ENCODE measurements at places on chromosomes 7 and 10. TPM values are rescaled to one million over a fixed set of nuclear protein-coding genes. Genes with fewer than 3 reads are reported as not detected.

The MUC3A gene
- total RNA-seq = not detected

The DENND2A gene
- 7.8 TPM for total RNA-seq

- no peak overlapping the region for H3K4me3 ChIP-seq
- no peaks in the 10 kb centered on the region for H3K4me1 ChIP-seq
- H3K27ac ChIP-seq = no peak overlapping the region
Observed at GRCh38 chr7:98681951-98682350, 64.9 kb downstream of the NPTX2 start.

DNA sequence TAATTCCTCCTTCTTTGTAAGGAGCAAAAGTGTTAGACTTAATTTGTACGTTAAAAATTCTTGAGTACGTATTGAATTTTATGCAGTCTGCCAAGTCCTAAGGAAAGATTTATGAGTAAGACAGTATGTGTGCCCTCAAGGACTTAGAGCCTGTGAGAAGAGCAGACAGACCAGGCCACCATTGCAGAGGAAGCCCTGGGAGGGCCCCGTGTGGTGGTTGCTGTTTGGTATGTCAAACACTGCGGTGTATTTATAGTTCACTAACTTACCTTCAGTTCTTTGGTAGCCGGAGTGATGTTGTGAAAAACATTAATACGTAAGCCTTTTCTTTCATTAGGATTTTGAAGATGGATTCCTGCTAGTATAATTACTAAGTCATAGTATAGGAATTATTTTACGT lies 82.9 kb downstream of the GALNT11 start:
- no peak for DNase-seq
- H3K27me3 ChIP-seq = no peaks in the 10 kb centered on the region
- H3K4me1 ChIP-seq = peaks cover 4% of the 10 kb centered on the region
- no peak overlapping the region for H3K27ac ChIP-seq
- no peak overlapping the region for H3K4me3 ChIP-seq

GRCh38 chr10:65891073-65891981 lies 1034.5 kb upstream of the LRRTM3 start:
- H3K36me3 ChIP-seq = no peaks in the 10 kb centered on the region
- no peaks in the 10 kb centered on the region for H3K27me3 ChIP-seq
- no peaks in the 10 kb centered on the region for H3K4me1 ChIP-seq
- no peak overlapping the region for H3K4me3 ChIP-seq
